Activated CD4-positive, alpha-beta memory T cell treated with anti-CD3 and anti-CD28 coated beads, Interleukin-2, amount 10 ng/mL, durations not matched to agents 7 days and 5 days (primary cell): ENCODE measurements at places on chromosomes 3 and 15.

DNA sequence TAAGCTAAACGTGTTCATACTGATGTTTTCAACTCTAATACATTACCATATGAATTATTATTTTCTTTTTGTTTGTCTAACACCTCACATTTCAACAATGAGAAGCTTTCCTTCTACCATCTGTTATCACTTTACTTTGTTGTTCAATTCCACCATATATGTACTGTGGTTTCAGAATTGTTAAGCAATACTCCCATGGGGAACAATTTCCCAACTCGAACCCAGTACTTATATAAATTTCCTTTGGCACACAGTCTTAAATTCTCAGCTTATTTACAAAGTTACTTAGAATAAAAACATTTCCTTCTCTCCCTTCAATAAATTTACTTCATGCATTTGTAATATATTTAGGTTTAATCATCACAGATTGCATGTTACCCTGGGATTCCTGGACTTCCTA is 1764.4 kb downstream of the OTOL1 start:
- no peak for DNase-seq

- DNase-seq: no peak
Measured at GRCh38 chr3:136162322-136162721, 33.8 kb downstream of the MSL2 start.

DNA sequence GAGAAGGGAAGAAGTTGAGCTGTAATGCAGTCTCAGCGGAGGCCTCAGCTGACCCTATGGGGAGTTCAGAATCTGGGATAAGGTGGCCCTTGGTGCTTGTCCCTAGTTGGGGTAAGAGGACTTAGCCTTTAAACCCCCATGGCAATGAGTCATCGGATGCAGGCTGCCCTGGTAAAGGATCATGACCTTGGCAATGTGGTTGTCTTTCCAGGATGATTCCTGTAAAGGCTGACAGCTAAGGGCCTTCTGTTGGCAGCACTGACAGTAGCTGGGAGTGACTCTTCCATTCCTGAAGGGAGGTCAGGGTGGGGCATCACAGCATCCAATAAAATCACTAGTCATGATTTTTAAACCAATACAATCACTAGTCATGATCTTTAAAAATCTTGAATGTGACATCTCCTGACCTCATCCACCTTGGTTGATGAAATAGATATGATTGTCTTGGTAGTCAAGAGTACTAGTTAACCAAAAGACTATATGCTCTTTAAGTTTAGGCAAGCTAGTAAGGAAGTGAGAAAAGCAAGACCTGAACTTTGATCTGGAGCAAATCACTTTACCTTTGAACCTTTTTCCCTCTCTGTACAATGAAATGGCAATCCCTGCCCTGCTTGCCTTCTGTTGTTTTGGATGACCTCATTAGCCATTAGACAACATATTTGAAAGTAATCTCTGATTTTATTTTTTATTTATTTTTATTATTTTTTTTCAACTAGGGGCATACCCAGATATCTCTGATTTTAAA is 71.3 kb upstream of the CACNA1D start:
- no peak for DNase-seq

- no peak for DNase-seq
Measured at GRCh38 chr3:31050296-31050695, 155.8 kb upstream of the GADL1 start.

- no peak for DNase-seq
Measured at GRCh38 chr15:72047020-72047419, 70.9 kb downstream of the MYO9A start.

DNA sequence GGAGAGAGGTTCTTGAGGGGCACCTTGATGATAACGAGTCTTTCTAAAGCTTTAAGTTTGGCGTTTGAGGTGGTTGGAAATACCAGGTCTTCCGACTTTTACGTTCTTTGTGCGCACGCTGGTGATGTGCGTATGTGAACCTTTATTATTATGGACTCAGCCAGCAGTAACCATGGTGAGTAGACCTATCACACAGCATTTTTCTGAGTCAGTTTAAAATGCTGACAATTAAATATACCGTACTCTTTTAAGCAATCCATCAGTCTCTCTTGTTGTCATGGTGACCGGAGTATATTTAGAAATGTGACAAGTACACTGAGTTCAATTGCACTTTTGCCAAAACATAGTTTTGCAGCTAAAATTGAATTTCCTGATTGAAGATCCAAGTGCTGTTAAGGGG is 172.2 kb downstream of the LPP start:
- no peak for DNase-seq

GRCh38 chr3:61595826-61596225 is 34.5 kb downstream of the PTPRG start:
- no peak for DNase-seq

- peak; percentile 57 for DNase-seq
Measured at GRCh38 chr3:52055537-52056351, 627 bp downstream of the DUSP7 start.

DNA sequence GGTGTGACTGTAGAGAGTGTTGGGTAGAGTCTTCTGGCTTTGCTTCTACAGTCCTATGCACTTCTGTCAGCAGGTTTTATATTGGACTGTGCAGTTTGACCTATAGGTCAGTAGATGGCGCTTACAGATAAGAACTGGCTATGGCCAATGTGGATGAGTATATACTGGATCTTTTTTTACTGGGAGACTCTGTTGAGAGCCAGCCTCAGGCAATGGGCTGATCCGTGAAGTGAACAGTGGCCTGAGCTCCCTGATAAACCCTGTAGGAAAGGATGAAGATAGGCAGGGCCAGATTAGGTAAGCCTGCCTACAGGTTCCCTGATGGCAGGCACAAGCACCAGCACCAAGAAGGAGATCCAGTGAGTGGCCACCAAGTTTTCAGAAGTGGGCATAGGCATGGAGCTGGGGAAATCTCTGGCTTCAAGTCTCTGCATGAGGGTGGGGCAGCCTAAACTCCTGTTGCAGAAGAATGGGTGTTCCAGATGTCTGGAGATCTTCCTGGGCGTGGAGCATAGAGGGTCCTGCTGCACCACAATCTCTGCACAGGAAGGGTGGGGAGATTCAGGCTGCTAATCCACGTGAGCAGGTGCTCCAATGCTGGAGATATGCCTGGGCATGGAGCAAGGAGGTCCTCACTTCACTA is 326.0 kb upstream of the SGO1 start:
- no peak for DNase-seq

DNA sequence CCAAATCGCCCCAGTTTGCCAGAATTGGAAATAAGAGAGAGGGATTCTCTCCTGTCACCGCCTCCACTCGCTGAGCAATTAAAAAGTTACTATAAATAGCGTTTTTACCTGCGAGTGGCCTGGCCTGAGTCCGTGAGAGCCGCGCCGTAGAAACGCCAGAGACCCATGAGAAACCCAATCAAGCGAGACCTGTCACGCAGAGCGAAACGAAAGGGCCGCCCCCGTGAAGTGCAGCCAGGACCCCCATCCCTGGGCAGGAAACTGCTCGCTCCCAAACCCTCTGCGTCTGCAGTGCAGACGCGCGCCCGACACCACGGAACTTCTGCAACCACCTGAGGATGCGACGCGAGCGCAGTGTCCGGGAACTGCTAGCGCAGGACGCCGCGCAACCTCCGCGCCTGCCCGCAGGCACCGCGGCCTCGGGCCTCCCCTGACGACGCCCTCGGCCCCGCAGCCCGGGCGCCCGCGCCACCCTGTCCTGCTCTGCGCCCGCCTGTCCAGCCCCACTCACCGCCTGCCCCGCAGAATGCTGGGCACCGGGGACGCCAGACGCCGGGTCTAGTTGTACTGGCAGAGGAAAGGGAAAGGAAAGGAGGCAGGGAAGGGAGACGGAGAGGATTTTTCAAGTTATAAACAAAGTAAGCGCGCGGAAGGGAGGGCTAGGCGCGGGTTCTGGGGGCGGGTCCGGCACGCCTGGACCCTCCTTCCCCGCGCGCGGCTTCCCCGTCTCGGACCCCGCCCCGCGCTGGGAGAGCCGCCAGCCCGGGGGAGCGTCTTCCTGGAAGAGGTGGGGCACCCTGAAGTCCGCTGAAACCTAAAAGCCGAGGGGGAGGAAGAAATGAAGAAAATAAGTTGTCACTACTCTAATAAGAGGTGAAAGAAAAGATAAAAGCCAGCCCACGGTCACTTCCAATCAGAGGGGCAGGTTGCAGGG is at the start of gene PLSCR4:
TSS of gene PLSCR4 (minus strand) at position 657 of the 934 bp plus-strand sequence. CDS start 29,034 bp downstream, outside the sequence.
- DNase-seq: peak; percentile 27

DNA sequence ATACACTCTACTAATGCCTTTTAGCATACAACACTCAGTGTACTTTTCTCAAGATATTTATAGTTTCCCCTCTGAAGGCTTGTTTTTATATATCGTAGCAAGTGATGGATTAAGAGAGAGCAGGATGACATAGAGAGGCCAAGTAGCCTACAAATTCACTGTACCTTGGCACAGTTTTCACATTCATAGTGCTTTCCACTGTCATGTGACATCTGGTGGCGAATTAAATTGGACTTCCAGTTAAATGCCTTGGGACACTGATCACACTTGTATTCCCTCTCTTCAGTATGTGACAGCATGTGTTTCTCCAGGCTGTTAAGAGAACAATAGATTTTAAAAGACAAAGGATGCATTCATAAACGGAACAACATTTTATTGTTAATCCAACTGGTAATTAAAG is 541.1 kb downstream of the MECOM start:
- DNase-seq: no peak

- DNase-seq: no peak
Measured at GRCh38 chr15:98791046-98791701, 142.8 kb downstream of the IGF1R start.

DNA sequence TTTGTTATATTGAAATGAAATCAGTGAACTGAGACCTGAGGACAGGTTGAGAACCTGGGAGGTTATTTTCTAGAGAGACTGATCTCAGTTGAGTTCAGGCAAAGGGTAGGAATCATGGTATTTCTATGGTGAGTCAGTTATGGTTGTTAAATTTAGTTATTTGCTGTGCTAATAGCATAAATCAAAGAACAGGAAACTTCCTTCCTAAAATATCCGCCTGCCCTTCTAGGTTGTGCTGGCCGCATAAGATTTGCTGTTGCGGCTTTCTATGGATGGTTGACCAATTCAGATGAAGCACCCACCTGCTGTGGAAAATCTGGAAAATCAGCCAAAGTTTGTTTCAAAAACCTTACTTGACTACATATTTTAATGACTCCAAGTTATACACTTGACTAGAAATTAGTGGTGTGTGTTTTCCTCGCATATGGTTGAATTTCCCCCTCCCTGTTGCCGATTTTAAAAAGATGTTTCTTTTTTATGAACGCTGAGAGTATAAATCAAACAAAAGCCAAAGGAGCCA is 52.6 kb downstream of the PLCL2 start:
- DNase-seq: no peak

- no peak for DNase-seq
Measured at GRCh38 chr15:91100814-91101607, 954 bp downstream of the SV2B start.

- DNase-seq: no peak
Measured at GRCh38 chr3:127276396-127276795, 11.4 kb downstream of the PRR20G start.

- no peak for DNase-seq
Measured at GRCh38 chr15:35980719-35981118, 434.8 kb upstream of the DPH6 start.

DNA sequence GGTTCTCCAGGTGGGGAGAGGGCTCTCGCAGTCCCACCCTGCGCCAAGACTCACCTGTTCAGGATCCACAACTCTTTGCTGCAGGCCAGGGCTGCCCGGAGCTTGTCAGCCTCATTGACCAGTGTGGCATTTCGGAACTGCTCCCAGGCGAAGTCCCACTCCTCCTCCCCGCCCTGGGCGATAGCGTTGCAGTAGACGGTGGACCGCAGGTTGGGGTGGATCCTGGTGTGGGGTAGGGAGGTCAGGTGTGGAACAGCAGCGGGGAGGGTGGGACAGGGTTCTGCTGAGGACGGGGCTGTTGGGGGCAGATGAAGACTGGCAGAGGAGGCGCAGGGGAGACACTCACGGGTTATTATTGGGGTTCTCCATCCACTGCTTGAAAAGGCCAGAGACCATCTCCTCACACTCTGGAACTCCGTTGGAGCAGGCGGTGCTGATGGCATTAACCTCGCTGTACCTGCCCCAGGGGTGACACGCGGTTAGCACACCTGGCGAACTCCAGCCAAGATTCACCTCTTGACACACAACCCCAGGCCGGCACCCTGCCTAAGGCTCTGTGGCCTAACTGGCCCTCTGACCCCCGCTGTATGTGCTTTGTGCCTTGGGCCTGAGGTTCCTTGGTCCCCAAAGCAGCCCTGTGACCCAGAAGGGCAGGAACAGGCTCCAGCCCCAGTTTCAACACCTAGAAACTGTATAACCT is 16.1 kb downstream of the MESP2 start:
- DNase-seq: no peak

GRCh38 chr3:152360966-152361365 is 92.2 kb downstream of the MBNL1 start:
- no peak for DNase-seq

GRCh38 chr15:96360581-96361308 is 30.2 kb downstream of the NR2F2 start:
- DNase-seq: no peak

DNA sequence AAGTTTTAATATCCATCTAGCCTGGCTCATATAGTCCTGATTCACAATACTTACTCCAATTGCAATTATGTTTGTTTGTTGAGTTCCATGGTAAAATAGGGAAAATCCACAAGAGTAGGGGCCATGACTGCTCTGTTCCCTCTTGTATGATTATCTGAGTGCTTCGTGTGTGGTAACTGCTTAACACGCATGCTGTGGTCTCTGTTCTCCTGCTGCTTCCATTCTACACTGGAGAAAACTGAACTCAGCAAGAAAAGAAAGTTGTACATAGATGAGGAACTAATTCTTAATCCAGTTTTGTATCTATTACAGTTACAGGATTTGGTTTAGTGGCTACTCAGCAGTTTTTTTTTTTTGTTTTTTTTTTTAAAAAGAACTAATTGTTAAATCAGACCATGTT is 223.0 kb upstream of the SATB1 start:
- DNase-seq: no peak

GRCh38 chr15:89441295-89441812 is 55.0 kb downstream of the RHCG start:
- DNase-seq: no peak

DNA sequence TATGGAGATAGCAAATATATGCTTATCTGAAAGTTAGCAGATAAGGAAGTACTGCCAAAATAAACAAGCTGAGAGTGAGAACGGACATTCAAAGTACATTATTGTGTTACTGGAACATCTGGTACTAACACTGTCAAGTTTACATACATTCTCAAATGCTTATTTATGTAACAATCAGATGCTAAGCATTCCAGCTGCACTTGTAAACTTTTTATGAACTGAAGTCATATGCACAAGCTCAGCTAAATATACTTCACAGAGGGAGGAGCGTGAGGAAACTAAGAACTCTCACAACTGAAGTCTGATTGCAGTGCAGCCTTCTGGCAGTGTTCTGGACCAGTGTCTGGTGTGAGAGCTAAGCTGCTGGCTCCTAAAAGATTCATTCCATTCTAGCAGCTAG is 223.7 kb upstream of the NANOGP8 start:
- DNase-seq: no peak

- no peak for DNase-seq
Measured at GRCh38 chr3:113132571-113132996, 78.8 kb upstream of the BOC start.
